ENCODE measurements at places on chromosomes 3 and 15.

- peak; percentile 46 for DNase-seq
Observed at GRCh38 chr3:136667081-136667480, 85.1 kb downstream of the STAG1 start.

DNA sequence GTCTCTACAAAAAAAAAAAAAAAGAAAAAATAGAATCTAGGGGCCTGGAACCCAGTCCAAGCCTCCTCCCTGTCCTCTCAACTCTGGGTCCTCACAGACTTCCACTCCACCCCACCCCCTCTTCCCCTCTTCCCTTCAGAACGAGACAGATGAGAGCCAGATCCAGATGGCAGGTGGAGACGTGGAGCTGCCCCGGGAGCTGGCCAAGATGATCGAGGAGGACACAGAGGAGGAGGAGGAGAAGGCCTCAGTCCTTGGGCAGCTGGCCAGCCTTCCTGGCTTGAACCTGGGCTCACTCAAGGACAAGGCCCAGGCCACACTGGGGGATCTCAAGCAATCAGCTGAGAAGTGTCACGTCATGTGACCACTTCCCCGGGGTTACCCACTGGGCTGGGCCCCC lies 3.6 kb downstream of the CPLX3 start:
- DNase-seq = no peak

GRCh38 chr15:68993276-68993675 lies 21.2 kb upstream of the NOX5 start:
- no peak for DNase-seq

GRCh38 chr3:195117978-195118581 lies 152.9 kb downstream of the XXYLT1 start:
- peak; percentile 45 for DNase-seq

- DNase-seq = peak; percentile 60
Observed at GRCh38 chr3:15983693-15984092, 185.9 kb upstream of the ANKRD28 start.

GRCh38 chr3:180457225-180457624 lies 144.7 kb upstream of the TTC14 start:
- DNase-seq = no peak

DNA sequence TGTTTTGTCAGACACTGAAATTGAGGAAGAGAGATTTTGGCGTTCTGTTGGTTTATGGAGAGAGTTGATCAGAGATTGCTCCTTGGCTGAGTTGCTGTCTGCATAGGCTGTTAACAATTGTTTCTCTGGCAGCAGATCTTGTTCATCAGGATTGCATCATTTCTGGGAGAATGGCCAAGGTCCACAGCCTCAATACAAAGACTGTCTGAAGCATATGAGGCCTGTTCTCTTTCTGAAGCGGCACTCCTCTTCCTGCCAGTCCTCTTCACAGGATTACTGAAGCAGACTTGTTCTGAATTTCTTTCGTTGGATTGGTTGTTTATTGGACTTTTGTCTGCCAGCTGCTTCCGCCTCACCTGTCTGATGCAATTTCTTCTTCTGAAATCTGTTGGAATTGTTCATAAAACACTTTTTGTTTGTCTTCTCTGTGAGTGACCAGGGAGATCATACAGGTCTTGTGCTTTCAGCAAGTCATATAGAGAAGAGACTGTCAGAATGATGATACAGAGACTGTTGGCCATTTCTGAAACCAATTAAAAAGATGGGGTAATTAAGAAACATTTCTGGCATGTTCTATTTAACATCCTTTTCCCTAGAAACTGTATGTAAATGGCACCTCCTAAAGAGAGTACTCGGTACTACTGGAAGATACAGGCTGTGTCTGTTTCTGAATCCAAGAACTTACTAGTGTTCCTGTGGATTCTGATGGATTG lies 25.5 kb downstream of the SETD5 start:
- peak; percentile 98 for DNase-seq

GRCh38 chr15:81531109-81531592 lies 157.1 kb upstream of the TMC3 start:
- DNase-seq = peak; percentile 37

DNA sequence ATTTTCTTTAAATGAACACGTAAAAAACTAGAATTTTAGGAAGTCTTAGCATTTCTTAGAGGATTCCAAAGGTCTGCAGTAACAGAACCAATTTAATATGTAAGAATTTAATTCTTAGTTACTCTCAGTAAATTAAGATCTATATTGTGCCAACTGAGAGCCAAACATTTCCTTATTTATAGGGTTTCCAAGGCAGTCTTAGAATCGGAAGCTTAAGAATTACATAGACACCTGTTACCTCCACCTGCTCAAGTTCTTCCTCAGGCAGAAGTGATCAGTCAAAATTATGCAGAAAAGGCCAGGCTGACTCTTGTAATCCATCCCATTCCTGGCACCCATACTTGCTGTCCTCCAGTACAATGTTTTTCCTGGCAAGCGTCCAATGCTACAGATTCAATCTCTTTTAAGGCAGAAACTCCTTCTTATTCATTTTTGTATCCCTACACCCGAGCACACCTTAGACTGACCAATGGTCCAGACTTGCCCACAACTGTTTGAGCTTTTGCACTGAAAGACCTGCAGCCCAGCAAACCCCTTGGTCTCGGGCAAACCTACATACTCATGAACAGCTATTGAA lies 64.3 kb downstream of the NCEH1 start:
- peak; percentile 77 for DNase-seq

DNA sequence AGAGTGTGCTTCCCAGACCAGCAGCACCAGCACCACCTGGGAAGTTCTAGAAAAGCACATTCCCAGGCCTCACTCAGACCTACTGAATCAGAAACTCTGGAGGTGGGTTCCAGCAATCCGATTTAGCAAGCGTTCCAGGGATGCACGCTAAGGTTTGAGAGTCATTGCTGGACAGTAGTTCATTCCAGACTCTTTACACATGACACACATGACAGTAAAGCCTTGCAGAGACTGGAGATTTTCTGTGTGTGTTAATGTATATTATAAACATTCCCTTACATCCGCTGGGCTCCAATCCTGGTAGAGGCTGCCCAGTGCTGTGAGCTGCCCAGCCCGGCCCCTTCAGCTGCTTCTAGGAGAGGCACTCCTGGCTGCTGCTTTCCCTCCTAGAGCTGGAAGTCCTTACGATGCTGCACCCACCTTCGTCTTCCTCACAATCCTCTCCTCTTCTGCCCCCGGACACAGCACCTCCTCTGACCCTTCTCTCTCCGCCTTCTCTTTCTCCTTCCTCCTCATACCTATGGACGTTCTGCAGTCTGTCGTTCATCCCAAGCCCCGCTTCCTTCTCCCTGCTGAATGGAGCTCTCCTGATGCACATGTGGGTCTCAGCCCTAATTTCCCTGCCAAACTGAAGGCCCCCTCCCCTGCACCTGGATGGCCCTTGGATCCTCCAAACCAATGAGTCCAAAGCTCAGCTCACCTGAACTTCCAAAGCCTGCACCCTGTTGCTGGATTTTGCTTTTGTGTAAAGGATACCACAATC lies 44.4 kb downstream of the ITGA11 start:
- no peak for DNase-seq

DNA sequence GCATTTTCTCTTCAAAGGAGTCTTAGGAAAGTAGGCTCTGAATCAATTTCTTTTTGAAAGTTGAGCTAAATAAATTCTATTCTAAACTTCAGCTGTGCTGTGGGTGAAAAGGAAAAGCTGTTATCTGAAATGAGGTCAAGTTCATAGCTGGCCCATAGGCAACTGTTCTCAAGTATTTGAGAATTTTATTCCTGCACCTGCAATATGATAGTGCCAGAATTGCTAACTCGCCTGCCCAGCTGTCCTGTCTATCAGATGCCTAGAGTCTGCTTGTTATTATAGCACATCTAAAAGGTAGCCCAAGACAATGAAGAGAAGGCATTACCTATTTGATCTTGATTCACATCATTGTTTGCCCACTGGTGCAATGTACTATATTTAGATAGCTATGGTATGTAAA lies 798.7 kb downstream of the DIPK2A start:
- DNase-seq = no peak

- DNase-seq = peak; percentile 66
Observed at GRCh38 chr15:32819448-32819847, 101.6 kb downstream of the GREM1 start.

GRCh38 chr3:43870844-43871626 lies 180.3 kb downstream of the ABHD5 start:
- DNase-seq = peak; percentile 46

- peak; percentile 79 for DNase-seq
Observed at GRCh38 chr3:32392536-32393302, 1.1 kb downstream of the CMTM7 start.

GRCh38 chr3:113275929-113276750 lies 64.8 kb downstream of the BOC start:
- peak; percentile 47 for DNase-seq

GRCh38 chr3:70360979-70361760 lies 48.7 kb upstream of the MDFIC2 start:
- peak; percentile 12 for DNase-seq

GRCh38 chr3:111906656-111907055 lies 47.6 kb downstream of the PHLDB2 start:
- peak; percentile 80 for DNase-seq

DNA sequence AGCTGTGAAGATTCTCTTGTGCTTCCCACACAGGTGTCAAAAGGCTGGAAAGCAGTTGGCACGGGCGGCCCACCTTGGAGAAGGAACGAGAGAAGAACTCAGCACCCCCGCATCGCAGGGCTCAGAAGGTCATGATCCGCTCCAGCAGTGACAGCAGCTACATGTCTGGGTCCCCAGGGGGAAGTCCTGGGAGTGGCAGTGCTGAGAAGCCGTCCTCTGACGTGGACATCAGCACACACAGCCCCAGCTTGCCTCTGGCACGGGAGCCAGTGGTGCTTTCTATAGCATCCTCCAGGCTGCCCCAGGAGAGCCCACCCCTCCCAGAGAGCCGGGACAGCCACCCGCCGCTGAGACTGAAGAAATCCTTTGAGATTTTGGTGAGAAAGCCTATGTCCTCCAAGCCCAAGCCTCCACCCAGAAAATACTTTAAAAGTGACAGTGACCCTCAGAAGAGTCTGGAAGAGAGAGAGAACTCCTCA lies 31.4 kb downstream of the STARD5 start:
- DNase-seq = no peak

DNA sequence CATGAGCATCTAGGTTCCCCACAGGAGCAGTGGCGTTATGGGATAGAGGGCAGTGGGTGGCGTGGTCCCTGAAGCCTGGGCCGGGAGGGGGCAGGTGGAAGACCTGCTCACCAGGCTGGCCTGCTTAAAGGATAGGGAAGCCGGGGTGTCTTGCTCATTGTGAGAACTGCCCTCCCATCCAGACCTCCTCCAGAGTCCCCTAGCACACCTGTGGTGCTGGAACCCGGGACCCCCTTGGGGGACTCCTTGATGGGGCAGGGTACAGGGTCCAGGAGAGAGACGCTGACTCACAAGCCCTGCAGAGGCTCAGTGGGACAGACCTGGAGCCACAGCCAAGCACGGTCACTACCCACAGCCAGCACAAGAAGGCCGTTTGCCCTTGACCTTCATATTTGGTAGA lies 2.8 kb upstream of the RHCG start:
- DNase-seq = no peak

DNA sequence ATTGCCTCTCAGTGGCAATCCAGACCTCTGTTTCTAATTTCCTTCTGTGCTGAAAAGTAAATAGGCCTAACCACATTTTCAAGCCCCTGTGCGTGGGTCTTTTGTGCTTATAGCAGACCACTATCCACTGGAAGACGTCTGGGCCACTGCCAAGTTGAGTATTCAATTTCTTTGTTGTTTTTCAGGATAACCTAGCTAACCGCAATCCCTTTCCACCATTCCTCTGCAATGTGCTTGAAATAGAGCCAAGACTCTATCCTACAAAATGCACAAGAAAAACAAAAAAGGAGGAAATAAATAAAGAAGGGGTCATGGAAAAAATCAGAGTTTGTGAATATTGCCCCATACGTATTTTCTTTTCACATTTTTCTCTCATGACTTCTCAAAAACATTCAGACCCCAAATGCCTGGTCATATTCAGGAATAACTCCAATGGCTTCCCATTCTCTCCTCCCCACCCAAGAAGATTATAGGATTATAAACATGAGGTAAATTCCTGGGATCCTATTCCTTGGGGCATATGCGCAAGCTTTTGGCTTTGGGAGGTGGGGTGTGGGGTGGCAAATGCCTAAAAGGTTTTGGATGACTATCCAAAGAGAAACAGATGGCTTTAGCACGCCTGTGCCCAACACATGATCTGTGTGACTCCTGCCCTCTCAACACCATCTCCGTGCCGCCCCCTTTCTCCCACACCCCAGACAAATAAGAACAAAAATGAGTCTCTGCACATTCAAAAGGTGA lies 217.9 kb upstream of the THBS1 start:
- peak; percentile 99 for DNase-seq

- no peak for DNase-seq
Observed at GRCh38 chr3:138263104-138263503, 66.5 kb downstream of the NME9 start.

DNA sequence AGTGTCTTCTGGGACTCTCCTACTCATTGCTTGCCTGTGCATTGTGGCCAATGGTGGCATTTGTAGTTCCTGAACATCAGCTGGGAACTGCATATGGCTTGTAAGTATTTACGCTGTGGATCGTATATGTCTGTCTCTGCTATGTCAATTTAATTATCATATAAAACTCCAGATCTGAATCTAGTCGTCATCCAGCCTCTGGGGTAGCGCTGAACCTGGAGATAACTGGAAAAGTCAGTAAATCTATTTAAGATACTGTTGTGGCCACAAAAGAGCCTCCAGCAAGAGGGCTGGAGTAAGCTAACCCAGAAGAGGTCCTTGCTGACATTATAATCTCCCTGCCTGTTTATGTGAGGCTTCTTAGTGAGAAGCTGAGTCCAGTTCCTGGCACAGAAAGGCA lies 21.6 kb downstream of the MFSD1 start:
- DNase-seq = no peak

DNA sequence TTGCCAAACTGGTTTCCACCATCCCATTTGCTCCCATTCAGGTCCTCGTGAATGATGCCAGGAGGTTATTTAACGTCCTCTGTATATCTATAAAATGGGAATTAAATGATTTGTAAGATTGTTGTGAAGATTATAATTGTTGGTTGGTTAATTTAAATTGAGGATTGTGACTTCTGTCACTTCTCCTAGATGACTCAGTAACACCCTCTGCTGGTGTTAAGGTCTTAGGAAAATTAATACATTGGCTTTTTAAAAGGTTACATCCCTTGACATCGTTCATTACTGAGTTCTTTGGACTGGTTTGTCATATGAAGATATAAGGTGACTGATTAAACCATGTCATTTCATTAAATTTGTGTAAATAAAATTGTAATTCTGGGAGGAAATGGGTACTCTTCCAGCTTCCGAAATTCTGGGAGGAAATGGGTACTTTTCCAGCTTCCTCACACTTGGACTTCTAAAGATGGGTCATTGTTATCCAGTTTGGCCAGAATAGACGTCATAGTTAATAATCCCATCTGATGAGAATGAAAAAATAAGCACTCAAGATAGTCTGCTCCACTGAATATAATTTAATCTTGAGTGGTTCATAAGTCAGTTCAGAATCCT lies 33.3 kb upstream of the PAQR5 start:
- DNase-seq = peak; percentile 50

GRCh38 chr15:76059320-76060117 lies at the start of gene TMEM266:
TSS of gene TMEM266 (plus strand) at chr15:76059985. CDS start at chr15:76134264, 74,279 bp downstream.
- peak; percentile 15 for DNase-seq

GRCh38 chr15:56866803-56867202 lies 51.6 kb upstream of the TCF12 start:
- peak; percentile 18 for DNase-seq

- no peak for DNase-seq
Observed at GRCh38 chr3:194928831-194929577, 243.3 kb downstream of the FAM43A start.

GRCh38 chr3:57743496-57743895 lies 12.6 kb upstream of the SLMAP start:
- peak; percentile 26 for DNase-seq
